ENCODE measurements at places on chromosomes 2 and 18.

DNA sequence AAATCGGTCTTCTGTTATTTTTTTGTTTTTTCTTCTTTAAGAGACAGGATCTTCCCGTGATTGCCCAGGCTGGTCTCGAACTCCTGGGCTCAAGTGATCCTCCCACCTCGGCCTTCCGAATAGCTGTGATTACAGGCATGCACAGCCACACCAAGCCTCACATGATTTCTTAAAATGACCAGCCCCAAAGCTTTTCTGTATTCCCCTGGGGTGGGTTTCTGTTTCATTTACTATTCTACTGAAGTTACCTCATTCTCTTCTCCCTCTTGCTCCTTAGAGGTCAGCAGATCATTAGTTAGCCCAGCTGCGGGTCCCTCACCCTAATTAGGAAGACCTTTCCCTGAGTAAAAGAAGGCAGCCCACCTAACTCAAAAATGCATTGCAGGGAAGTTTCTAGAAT lies 27.6 kb downstream of the SLC1A4 start:
- no peak for DNase-seq

DNA sequence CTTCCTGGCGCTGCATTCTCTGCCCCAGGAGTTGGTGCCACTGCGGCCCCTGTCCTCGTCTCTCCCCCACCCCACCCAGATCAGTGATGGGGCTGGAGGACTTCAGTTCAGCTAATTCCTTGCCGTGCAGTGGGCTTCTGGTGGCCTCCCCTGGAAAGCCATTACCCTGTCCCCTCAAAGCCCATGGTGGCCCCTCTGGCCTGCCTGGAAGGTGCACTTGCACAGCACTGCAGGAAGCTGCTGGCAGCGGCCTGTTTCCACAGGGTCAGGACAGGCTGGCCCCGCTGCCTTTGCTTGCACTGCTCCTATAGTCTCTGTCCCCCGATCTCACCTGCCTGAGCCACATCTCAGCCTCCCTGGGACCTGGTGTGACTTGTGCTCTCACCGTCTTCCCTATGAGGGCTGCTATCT lies 105.1 kb downstream of the USP40 start:
- no peak for DNase-seq

DNA sequence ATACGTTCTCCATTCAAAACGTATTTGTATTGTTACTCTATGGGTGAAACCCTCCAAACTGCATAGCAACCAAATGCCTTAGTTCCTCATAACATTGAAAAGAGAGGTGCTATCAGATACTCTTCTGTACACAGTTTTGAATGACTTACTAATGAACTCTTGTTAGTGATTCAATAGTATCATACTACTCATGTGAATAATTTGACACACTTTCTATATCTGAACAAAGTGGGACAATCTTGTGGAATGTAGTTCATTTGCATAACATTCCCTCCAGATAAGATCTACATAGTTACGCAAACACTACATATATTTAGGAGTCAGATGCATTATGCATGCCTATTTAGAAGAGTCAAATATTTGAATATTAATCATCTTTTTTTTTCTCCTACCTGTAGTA lies 232.0 kb upstream of the NRXN1 start:
- no peak for DNase-seq

DNA sequence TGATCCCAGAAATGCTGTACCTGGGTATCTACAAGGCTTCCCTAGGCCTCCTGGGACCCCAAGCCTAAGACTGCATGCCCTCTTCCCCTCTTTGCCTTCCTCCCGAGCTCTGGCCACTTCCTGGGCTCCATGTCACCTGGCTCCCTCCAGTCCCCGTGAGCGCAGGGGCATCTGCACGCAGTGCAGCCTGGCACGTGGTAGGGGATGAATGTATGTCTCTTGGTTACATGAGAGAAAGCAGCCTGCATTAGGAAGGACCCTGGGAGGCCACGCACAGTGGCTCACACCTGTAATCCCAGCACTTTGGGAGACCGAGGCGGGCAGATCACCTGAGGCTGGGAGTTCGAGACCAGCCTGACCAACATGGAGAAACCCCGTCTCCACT lies 15.8 kb downstream of the PASK start:
- no peak for DNase-seq

DNA sequence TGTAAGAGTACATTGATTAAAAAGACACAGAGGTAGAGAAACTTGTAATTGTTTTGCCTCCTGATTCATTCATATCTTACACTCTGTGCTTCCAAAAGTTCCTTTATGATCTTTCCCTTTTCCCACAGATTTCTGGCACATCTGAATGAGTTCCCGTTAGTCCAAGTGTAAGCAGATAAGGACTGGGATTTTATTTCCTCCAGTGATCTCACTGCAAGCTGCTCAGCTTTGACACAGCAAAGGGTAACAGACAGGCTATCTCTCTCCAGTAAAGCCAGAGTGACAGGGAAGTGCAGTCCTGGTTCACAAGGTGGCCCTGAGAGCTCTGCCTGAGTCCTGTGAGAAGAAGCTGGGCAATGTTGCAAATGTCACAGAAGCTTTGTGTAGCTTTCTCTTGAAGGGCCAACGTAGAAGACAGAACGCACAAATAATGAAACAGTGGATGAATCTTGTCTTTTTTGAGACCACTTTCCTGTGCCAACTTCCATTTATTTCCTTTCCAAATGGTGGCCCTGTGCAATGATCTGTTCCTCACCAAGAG lies 32.5 kb upstream of the KCNE4 start:
- DNase-seq = no peak
